ENCODE measurements at places on chromosomes 7 and 10.

DNA sequence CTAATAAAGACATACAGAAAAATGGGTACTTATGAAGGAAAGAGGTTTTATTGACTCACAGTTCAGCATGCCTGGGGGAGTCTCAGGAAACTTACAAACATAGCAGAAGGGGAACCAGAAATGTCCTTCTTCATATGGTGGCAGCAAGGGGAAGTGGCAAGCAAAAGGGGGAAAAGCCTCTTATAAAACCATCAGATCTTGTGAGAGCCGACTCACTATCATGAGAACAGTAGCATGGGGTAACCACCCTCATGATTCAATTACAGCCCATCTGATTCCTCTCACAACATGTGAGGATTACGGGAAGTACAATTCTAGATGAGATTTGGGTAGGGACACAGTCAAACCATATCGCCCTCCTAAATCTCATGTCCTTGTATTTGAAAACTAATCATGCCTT is 1305.4 kb upstream of the SORCS1 start:
- DNase-seq: no peak

- DNase-seq: no peak
Observed at GRCh38 chr7:77338883-77339629, 77.1 kb downstream of the GSAP start.

DNA sequence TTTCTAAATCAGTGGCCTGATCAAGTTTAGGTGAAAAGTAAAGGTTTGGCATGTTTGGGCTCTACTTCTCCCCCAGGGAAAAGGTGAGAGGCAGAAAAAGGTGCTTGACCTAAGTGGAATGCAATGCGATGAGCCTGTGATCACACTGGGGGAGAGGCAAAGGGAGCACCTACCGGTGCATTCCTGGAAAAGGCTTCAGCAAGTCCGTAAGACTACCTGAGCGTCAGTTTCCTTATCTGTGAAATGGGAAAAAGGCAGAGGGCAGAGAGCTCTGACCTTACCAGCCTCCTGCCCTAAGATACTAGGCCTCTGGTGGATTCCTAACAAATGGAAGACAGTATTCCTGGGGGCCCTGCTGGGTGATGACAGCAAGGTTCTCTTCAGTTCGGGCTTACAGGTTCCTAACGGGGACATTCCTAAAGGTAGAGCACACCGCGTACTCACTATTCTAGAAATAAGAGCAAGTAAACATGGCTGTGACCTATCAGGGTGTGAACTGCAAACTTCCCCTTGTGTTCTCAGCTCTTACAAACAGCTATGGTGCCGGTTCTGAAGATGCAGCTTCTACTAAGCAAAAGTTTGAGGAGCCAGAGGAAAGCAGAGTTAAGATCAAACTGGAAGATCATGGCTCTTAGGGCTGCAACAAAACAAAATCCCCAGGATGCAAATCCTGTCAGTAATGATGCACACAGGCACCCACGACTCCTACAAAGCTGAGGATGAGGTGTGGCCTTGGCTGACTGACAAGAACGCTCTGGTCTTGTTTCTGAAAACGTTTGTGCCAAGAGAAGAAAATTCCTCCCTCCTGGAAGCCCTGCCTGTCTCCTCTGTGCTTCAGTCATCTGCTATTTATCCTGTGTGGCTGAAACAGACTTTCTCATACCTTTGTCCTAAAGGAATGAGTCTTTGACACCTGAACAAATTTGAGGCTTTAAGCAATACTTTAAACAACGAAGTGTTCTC is 13.3 kb upstream of the ACSL5 start:
- DNase-seq: no peak

DNA sequence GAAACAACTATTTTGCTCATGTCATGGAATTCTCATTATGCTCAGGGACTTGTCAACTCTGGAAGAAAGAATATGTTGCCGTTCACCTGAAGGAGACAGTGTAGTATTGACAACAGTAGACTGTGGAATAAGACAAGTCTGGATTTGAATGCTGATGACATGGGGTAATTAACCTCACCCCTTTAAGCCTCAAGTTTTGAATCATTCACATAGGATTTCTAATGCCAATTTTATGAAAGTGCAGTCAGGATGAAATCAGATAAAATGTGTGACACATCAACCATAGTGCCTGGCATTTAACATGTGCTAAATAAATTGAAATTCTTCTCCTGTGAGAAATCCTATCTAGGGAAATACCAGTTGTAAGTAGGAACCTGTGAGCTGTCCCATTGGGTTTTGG is 305.8 kb downstream of the KIF20B start:
- DNase-seq: no peak

DNA sequence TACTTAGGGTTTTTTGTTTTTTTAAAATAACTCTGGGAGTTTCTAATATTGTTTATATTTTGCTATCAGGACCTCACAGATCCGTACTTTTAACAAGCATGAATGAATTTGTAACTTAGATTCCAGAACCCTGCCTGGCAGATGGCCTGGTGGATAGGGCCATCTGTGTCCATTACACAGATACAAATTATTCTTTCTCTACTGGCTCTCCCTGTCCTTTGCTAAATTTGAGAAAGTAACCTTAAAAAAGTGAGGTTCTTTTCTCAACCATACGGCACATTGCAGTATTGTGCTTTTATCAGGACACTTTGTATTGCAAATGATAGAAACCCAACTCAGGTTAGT is 26.6 kb downstream of the LCOR start:
- DNase-seq: no peak

DNA sequence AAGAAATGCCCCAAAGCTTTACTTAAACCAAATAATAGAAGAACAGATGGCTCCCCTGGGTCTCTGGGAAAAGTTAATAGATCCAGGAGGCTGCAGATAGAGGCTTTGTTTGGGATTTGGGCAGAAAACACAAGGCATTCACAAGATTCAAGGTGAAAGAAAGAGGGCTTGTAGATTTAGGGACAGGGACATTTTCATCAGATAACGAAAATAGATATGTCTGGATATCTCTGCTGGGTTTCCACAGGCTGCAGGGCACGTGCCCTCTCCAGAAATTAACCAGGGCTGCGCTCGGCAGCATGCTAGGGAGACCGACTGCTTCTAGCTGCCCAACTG is 14.9 kb downstream of the CARD11 start:
- no peak for DNase-seq

DNA sequence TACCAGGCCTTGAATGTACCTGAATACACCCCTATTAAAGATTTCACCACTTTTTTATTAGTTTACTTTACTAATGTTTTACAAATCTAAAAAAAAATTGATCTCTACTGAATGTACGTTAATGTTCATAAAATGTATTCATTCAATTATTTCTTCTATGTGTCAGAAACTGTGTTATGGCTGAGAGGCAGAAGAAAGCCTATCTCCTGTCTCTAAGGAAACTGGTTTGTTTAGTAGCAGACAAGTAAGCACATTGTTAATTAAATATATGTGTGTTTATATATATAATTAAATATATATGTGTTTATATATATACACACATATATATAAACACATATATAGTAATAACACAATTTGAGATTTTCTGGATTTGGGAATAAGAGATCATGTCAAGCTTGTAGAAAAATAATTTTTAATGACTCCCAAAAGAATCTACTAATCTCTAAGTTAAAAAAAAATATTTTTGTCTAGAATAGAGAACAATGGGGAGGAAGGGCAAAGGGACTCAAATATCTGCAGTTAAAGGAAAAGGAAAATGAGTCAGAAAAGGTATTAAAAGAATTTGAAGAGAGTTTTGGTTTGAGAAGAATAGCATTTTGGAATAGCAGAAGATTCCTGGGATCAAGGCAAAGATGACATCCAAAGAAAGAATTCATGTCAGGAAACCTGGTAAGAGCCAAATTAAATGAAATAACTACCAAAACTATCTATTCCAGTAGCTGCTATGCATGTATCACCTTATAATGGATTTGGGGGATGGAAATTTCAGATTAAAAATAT is 92.1 kb downstream of the CH25H start:
- no peak for DNase-seq

- DNase-seq: no peak
Observed at GRCh38 chr10:62826273-62826672, 10.1 kb upstream of the EGR2 start.

Measured in activated T-helper 9 cell treated with anti-CD3 and anti-CD28 coated beads, Interleukin-2, amount 50 U/mL, for 16 hours (primary cell).